Naive thymus-derived CD4-positive, alpha-beta T cell (primary cell): ENCODE measurements at places on chromosomes 1 and 21.

GRCh38 chr1:203584035-203584434, 42.6 kb upstream of the ATP2B4 start:
- H3K27me3 ChIP-seq: no peaks in the 10 kb centered on the region
- H3K4me3 ChIP-seq: no peak overlapping the region
- DNase-seq: no peak
- no peaks in the 10 kb centered on the region for H3K4me1 ChIP-seq
- H3K36me3 ChIP-seq: no peaks in the 10 kb centered on the region

GRCh38 chr1:65049941-65050713, 83.8 kb upstream of the JAK1 start:
- peak; percentile 53 for DNase-seq
- H3K27me3 ChIP-seq: no peaks in the 10 kb centered on the region
- peaks cover 22% of the 10 kb centered on the region for H3K4me1 ChIP-seq
- no peaks in the 10 kb centered on the region for H3K36me3 ChIP-seq

GRCh38 chr1:44422161-44422560, 17.1 kb downstream of the RNF220 start:
- no peak overlapping the region for H3K4me3 ChIP-seq
- peaks cover 3% of the 10 kb centered on the region for H3K4me1 ChIP-seq
- DNase-seq: no peak
- no peaks in the 10 kb centered on the region for H3K27me3 ChIP-seq

- no peak for DNase-seq
- H3K36me3 ChIP-seq: no peaks in the 10 kb centered on the region
- no peaks in the 10 kb centered on the region for H3K4me1 ChIP-seq
- H3K27me3 ChIP-seq: no peaks in the 10 kb centered on the region
- no peak overlapping the region for H3K4me3 ChIP-seq
Observed at GRCh38 chr1:17725084-17725719, 29.9 kb upstream of the ACTL8 start.

DNA sequence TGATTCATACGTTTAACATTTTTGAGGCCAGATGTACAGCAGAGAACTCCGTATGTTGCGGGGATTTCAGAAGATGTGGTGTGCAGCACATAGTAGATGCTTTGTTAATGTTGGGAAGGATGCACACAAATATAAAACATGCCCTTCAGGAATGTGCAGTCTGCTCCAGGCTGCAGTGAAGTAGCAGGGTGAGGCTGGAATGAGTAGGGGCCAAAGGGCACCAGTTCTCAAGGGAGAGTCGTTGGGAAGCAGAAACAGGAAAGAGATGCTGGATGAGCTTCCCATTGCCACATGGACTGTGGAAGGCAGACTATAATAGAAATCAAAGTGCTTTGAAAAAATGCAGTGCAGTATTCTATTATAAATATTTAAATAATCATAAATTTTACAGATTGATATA, 126.9 kb downstream of the NOS1AP start:
- DNase-seq: no peak
- no peak overlapping the region for H3K4me3 ChIP-seq
- H3K36me3 ChIP-seq: no peaks in the 10 kb centered on the region
- H3K4me1 ChIP-seq: no peaks in the 10 kb centered on the region
- no peaks in the 10 kb centered on the region for H3K27me3 ChIP-seq

DNA sequence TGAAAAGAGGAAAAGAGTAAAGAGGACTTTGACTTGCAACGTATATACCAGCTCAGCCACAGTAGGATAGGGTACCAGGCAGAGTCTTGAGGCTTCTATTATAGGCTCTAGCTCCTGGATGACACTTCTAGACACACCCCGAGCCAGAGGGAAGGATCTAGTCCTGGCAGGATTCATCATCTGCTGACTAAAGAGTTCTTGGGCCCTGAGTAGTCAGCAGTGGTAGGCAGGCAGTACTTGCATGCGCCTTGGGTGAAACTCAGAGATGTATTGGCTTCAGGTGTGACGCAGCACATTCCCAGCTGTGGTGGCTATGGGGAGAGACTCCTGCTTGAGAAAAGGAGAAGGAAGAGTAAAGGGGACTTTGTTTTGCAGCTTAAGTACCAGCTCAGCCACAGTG, 162.3 kb upstream of the APP start:
- no peaks in the 10 kb centered on the region for H3K4me1 ChIP-seq
- H3K36me3 ChIP-seq: no peaks in the 10 kb centered on the region
- H3K27ac ChIP-seq: no peak overlapping the region
- no peaks in the 10 kb centered on the region for H3K27me3 ChIP-seq

DNA sequence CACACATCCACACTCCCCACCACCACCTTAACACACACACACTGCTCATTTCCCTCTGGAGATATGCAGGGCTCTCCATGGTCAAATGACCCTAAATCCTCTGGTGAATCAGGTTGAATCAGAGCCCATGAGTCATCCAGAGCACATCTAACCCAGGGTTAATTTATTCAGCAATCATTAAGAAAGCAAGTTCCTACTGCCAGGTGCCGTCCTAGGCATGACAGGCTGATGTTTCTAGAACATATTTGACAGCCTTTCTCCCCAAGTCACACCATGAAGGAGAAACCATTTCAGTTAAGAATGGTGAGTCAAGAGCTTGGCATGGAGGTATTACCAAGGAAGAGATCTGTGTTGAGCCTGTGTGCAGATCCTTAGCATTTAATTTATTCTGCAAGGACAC, 194.3 kb upstream of the CAMK1G start:
- H3K4me1 ChIP-seq: no peaks in the 10 kb centered on the region
- DNase-seq: no peak
- no peak overlapping the region for H3K4me3 ChIP-seq
- no peak overlapping the region for H3K27ac ChIP-seq
- no peaks in the 10 kb centered on the region for H3K27me3 ChIP-seq

GRCh38 chr1:159483501-159483900, 44.0 kb downstream of the OR10J1 start:
- H3K4me3 ChIP-seq: no peak overlapping the region
- no peak overlapping the region for H3K27ac ChIP-seq
- no peaks in the 10 kb centered on the region for H3K36me3 ChIP-seq
- no peaks in the 10 kb centered on the region for H3K27me3 ChIP-seq
- H3K4me1 ChIP-seq: no peaks in the 10 kb centered on the region
